ENCODE measurements at places on chromosomes 1 and 21. TPM values are rescaled to one million over a fixed set of nuclear protein-coding genes. Genes with fewer than 3 reads are reported as not detected.
A peak's percentile ranks its signal among the peaks of the same experiment; 100 is the strongest.

- DNase-seq: no peak
These were observed 12.2 kb downstream of the SLC45A3 start for GRCh38 chr1:205667909-205668643.

- no peak for DNase-seq
These were observed 980.9 kb downstream of the BRINP3 start for GRCh38 chr1:189496768-189497167.

DNA sequence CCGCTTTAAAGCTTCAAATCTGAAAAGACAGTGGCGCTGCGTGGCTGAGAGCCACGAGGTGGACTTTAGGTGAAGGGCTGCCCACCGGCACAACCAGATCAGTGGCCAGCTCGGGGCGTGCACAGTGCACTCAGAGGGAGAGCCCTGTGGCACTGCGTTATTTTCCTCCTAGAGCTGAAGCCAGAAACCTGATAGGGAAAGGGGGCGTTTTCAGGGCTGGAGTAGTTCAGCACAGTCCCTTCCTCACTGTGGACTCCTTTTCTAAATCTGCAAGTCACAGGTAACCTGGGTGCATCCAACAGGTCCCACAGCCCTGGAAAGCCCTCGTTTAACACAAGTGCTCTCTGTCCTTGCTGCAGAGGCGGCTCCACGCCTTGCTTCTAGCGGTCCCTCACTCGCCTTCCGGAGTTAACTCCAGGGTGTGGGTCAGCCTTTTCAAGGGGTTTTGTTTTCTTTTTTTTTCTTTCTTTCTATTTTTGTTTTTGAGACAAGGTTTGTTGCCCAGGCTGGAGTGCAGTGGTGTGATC lies 81.2 kb downstream of the GALNT2 start:
- DNase-seq: no peak

DNA sequence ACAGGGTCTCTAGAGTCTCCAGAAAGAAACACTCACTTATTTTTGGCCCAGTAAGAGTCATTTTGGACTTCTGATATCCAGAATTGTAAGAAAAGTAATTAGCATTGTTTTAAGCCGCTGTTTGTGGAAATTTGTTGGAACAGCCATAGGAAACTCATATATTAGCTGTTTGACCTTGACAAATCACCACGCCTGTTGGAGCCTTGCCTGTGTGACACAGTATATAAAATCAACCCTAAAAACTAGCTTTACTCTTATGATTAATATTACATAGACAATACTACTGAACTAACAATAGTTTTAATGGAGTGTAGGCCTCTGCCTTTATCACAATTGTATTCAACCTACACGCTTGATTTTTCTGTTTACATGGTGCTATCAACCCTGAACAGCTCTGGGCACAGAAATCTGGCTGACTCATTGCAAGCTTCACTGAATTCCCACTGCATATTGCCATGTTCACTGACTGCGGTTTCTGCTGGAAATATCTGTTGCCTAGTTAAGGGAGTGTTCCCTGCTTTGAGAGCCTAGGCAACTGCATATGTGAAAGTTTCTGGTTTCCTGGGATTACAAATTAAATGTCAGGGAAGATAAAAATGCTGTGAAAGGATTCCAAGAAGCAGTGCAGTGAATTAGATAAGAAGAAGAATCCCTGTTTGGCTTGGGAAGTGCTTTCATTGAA lies 419.5 kb upstream of the DEPDC1 start:
- DNase-seq: no peak

DNA sequence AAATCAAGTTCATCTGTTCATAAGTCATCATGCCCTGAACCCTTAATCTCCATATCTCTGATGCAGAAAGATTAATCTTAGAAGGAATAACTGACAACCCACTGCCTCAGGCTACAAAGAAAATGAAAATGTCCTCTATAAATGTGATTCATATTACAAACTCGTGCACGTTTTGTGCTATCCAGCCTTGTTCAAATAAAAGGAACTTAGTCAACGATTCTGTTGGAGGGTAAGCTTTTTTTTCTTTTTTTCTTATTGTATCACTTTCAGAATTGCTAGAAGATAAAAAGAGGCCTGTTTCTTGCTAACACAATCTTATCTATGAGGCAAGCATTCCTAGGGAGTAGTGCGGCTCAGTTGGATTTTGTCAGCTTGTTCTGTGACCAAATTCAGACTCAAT lies 228.4 kb downstream of the TM2D1 start:
- DNase-seq: no peak

GRCh38 chr1:184881941-184882913 lies 92.1 kb downstream of the NIBAN1 start:
- no peak for DNase-seq

DNA sequence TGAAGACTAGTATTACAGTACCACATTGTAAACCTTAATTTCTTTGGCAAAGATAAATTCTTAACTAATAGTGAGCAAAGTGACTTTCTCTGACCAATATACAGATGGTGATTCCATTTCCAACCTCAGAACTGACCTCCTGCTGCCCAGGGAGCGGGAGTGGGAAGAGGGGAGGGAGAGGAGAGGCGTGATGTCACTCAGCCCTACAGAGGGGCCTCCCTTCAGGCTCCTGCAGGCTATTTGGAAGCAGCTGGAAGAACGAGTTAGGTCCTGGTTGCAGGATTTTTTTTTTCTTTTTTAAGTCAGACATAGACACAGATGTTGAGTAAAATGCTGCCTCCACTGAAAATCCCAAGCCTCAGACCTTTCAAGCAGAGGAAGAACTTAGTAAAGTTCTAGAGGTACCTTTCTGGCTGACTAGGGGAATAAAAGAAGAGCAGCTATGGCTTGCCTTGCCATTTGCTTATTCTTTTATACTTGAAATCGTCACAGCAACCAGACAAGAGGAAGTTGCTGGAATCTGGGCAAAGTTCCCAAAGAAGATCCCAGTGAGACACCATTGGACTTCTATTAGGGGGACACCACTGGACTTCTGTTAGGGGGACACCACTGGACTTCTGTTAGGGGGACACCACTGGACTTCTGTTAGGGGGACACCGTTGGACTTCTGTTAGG lies 54.5 kb downstream of the EXO1 start:
- DNase-seq: no peak

DNA sequence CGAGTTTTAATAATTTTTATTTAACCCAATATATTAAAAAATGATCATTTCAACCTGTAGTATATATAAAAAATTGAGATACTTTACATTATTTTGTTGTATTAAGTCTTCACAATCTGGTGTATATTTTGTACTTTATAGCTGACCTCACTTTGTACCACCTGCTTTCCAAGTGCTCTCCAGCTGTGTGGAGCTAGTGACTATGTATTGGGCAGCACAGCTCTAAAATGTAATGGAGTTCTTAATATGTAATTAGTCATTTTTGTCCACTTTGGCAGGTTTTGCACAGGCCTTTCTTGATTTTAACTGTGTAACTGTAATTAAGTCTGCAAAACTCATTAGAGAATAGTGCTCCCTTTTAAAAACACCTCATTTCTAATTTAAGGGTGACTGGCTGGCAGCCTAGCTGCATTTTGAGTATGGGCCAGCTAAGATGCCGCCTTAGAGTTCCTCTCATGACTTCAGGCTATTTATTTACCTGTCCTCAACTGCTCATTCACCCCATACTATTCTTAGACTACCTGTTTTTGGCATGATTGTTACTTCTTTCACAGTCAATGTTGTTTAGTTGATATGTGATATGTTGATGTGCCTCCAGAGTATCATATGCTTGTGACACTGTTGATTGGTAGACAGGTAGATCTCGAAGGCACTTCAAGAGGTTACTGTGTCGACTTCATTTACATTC lies 43.2 kb downstream of the ZYG11B start:
- DNase-seq: no peak

GRCh38 chr1:14923727-14924452 lies 229.7 kb upstream of the TMEM51 start:
- DNase-seq: peak; percentile 65

DNA sequence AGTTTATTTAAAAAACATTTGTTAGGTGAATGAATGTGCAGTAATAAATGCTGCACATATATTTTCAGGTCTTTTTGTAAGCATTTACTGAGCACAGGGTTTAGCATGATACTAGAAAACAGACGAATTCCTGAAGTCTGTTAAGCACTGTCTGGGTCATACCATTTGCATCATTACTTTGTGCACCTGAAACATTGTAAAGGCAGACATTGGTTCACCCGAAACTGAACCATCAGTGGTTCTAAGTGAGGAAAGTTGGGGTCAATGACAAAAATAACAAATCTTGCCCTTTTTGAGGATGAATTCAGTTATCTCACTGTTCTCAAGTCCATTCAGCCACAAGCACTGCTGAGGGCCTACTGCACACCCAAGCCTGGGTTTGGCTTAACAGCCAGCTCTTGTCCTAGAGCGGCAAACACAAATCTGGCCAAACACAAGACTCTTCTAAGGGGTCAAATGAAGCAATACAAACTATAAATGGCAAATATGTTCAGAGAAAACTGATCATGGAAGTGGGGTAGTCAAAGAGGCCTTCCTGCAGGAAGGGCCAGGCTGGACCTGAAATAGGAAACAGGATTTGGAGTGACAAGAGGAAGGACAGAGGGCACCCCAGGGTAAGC lies 21.8 kb downstream of the TRABD2B start:
- no peak for DNase-seq

- peak; percentile 65 for DNase-seq
These were observed 55.1 kb downstream of the UBE2T start for GRCh38 chr1:202286622-202287097.

GRCh38 chr1:162018418-162018817 lies 5.3 kb downstream of the OLFML2B start:
- DNase-seq: no peak

- DNase-seq: no peak
These were observed 17.9 kb upstream of the RAP1GAP start for GRCh38 chr1:21687081-21687529.

DNA sequence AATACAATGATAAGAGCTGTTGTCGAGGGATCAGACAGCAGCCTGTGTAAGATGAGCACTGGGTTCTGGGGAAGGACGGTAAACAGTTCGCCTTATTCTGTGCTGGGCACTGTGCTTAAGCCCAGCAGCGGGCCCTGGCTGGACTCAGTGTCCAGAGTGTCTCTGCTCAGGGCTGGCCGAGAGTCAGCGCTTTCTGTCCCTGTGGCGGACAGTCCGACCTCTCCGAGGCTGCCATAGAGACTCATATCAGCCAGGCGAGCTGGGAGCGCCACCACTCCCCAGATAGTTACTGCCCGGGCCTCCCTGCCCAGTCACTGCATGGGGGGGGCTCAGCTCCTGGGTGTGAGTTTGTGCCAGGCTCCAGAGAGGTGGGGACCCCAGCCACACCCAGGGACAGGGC lies 14.7 kb upstream of the NPHP4 start:
- DNase-seq: no peak

GRCh38 chr1:150302338-150302737 lies 8.7 kb downstream of the MRPS21 start:
- DNase-seq: no peak

- DNase-seq: peak; percentile 68
These were observed 125.5 kb upstream of the HNRNPU start for GRCh38 chr1:244989813-244990212.

GRCh38 chr1:236292425-236292824 lies 10.7 kb upstream of the ERO1B start:
- DNase-seq: no peak

- peak; percentile 72 for DNase-seq
These were observed 64.6 kb downstream of the UBIAD1 start for GRCh38 chr1:11337580-11338073.

DNA sequence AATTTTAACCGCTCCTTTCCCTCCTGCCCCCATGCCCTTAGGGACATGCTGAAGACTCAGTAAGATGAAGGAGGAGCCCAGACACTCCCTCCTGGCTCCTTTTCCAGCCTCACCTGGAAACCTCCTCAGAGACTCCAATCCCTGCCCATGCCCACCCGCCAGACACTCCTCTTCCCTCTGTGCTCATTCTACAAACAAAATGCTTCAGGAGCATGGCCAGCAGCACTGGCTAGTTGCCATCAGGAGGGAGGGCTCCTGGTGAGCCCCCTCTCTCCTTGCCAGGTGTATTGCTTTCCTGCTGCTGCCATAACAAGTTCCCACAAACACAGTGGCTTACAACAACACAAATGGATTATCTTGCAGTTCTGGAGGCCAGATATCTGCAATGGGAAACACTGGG lies 126.1 kb downstream of the PSMG1 start:
- DNase-seq: no peak

DNA sequence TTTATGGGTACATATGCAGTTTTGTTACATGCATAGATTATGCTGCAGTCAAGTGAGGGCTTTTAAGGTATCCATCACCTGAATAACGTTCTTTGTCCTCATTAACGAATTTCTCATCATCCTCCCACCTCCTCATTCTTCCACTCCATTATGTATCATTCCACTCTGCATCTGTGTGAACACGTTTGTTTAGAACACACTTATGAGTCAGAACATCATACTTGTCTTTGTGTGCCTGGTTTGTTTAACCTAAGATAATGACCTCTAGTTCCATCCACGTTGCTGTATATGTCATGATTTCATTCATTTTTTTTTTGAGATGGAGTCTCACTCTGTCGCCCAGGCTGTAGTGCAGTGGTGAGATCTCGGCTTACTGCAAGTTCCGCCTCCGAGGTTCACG lies 6.7 kb upstream of the MPC2 start:
- no peak for DNase-seq

DNA sequence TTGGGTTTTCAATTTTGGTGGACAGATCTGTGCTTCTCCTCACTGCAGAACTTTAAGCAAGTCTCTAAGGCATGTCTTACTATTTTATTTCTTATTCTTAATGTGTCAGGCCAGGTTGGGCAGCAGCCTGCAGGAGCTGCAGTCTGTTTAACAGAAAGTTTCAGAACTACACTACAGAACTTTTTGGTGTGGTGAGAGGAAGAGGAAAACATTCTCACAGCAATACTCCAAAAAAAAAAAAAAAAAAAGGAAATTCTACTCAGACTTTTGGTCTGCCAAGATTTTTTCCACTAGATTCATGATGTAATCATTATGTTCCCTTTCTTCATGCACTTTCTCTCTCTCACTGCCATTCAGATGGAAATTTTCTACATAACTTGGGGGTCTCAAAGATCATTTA lies 255.2 kb downstream of the COL11A1 start:
- no peak for DNase-seq

DNA sequence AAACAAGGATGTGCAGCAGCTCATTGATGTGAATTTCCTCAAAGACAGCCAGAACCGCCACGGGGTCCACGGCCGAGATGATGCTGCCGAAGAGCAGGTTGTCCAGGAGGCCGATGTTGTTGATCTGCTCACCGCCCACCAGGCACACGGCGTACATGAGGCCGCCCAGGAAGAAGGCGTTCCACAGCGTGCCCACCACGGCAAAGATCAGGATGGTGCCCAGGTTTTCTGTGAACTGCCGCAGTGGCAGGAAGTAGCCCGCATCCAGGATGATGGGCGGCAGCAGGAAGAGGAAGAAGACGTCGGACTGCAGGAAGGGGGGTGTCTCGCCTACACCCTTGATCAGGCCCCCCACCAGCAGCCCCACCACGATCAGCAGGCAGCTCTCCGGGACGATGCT lies 41.1 kb downstream of the SLC9A1 start:
- DNase-seq: no peak

GRCh38 chr1:22806584-22806983 lies 95.9 kb downstream of the EPHB2 start:
- no peak for DNase-seq

RNF186 gene
- not detected for total RNA-seq

S100A3 gene
- 1.3 TPM for total RNA-seq

SYT6 gene
- total RNA-seq: not detected

GPR61 gene
- not detected for total RNA-seq

MIA3 gene
- 45.4 TPM for total RNA-seq

JAM2 gene
- 1.5 TPM for total RNA-seq

MPL gene
- total RNA-seq: not detected

SORT1 gene
- total RNA-seq: 16.7 TPM

LRRC53 gene
- not detected for total RNA-seq

MTARC1 gene
- 1.9 TPM for total RNA-seq

CRYBG2 gene
- total RNA-seq: not detected

SYT2 gene
- not detected for total RNA-seq

CHI3L1 gene
- total RNA-seq: not detected

STPG1 gene
- 2.1 TPM for total RNA-seq

RHOU gene
- total RNA-seq: 17.5 TPM

USP24 gene
- total RNA-seq: 57.9 TPM

Measured in dermis blood vessel endothelial cell (primary cell).